ENCODE measurements at places on chromosomes 2 and 18.

GRCh38 chr2:102283996-102284395, 27.4 kb upstream of the IL1RL1 start:
- no peak overlapping the region for H3K4me3 ChIP-seq
- H3K4me1 ChIP-seq, result peaks cover 14% of the 10 kb centered on the region
- H3K27ac ChIP-seq, result no peak overlapping the region
- no peaks in the 10 kb centered on the region for H3K27me3 ChIP-seq
- no peak for DNase-seq

GRCh38 chr2:190090148-190090547, 27.6 kb upstream of the MSTN start:
- no peaks in the 10 kb centered on the region for H3K36me3 ChIP-seq
- H3K27me3 ChIP-seq, result peaks cover 3% of the 10 kb centered on the region
- H3K27ac ChIP-seq, result no peak overlapping the region
- no peak for DNase-seq
- no peak overlapping the region for H3K4me3 ChIP-seq

DNA sequence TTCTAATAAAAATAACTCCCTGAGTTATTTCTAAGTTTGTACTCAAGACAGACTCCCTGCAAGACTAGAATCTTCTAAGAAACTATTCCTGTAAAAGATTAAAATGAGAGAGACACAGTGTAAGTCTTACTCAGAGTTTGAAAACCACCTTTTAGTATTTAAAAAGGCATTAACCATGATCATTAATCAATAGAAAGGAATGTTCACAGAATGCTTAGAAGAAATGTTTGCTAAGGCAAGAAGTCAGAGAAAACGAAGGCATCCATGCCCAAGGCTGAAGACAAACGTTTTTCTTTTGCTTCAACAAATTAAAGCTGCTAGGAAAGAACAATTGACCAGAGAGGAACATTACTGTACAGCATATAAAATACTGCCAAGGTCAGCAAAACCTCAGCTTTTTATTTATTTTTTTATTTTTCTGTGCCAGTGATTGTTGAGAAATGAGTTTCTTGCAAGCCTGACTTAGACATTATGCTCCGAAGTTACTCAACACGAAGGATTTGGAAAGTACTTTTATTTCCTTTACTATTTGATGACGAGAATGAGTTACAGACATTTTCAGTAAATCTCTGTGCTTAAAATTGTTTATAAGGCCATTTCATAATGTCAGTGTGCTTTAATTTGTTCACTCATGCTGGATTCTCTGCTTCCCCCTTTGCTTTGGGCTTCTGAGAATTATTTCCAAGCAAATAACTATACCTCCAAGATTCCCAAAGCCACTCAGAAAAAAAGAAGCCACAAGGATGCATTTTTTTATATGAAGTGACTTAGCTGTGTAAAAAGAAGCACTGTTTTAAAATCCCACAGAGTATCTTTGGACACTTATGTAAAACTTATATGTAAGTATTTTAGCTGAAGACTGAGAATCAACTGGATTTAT, 20.5 kb downstream of the RND3 start:
- no peaks in the 10 kb centered on the region for H3K27me3 ChIP-seq
- no peak for DNase-seq
- H3K36me3 ChIP-seq, result no peaks in the 10 kb centered on the region
- H3K4me3 ChIP-seq, result no peak overlapping the region

DNA sequence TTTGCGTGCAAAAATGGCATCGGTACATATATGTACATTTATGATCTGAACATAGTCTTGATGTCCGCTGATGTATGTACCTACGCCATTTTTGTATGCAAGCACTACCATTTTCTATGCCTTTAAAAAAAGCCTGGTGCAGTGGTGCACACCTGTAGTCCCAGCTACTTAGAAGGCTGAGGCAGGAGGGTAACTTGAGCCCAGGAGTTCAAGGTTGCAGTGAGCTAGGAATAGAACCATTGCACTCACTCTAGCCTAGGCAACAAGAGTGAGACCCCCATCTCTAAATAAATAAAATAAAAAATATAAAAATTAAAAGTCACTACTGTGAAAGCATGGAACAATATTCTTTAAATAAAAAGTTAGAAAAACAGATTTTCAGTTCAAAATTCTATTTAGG, 16.7 kb downstream of the RAB1A start:
- no peaks in the 10 kb centered on the region for H3K27me3 ChIP-seq
- H3K27ac ChIP-seq, result no peak overlapping the region
- H3K4me3 ChIP-seq, result no peak overlapping the region
- peaks cover 16% of the 10 kb centered on the region for H3K4me1 ChIP-seq
- no peak for DNase-seq

GRCh38 chr2:211611061-211611518, 927.5 kb downstream of the ERBB4 start:
- H3K27me3 ChIP-seq, result no peaks in the 10 kb centered on the region
- H3K4me1 ChIP-seq, result peaks cover 6% of the 10 kb centered on the region
- H3K27ac ChIP-seq, result no peak overlapping the region
- no peak for DNase-seq
- H3K4me3 ChIP-seq, result peak overlapping the region; percentile 50

DNA sequence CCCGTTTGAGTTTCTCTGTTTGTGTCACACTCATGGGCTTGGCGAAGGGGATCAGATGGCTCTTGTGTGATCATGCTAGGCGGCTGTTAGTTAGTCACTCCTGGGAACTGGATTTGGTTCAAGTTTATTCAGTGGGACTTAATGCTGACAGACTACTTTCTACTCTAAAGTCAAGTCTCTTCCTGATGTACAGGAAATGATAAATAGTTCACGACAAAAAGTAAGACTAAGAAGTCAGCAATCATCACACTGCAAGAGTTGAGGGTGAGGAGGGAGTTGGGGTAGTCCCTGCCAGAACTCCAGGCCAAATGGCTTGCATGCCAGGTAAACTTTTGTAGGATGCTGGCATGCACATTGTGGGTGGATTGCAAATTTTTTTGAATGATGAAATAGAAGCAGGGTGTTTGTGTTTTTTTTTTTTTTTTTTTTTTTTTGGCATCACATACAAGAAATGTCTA, 25.1 kb upstream of the CCL20 start:
- H3K4me1 ChIP-seq, result peaks cover 4% of the 10 kb centered on the region
- no peaks in the 10 kb centered on the region for H3K36me3 ChIP-seq
- H3K27ac ChIP-seq, result no peak overlapping the region
- no peak overlapping the region for H3K4me3 ChIP-seq
- DNase-seq, result no peak

- H3K36me3 ChIP-seq, result peaks cover 8% of the 10 kb centered on the region
- no peak overlapping the region for H3K27ac ChIP-seq
Observed at GRCh38 chr2:240123821-240124650, 12.1 kb downstream of the COPS9 start.

GRCh38 chr2:173580956-173581355, 226.3 kb downstream of the CDCA7 start:
- DNase-seq, result no peak
- no peaks in the 10 kb centered on the region for H3K4me1 ChIP-seq
- H3K27me3 ChIP-seq, result peaks cover 10% of the 10 kb centered on the region
- H3K27ac ChIP-seq, result no peak overlapping the region

GRCh38 chr2:209977386-209978239, 24.8 kb upstream of the RPE start:
- H3K36me3 ChIP-seq, result no peaks in the 10 kb centered on the region
- no peaks in the 10 kb centered on the region for H3K4me1 ChIP-seq
- DNase-seq, result no peak

GRCh38 chr2:191108331-191108730, 42.5 kb downstream of the STAT4 start:
- H3K27me3 ChIP-seq, result no peaks in the 10 kb centered on the region
- H3K4me1 ChIP-seq, result peaks cover 65% of the 10 kb centered on the region
- DNase-seq, result no peak
- peaks cover 59% of the 10 kb centered on the region for H3K36me3 ChIP-seq
- no peak overlapping the region for H3K4me3 ChIP-seq

- no peaks in the 10 kb centered on the region for H3K4me1 ChIP-seq
- no peak overlapping the region for H3K27ac ChIP-seq
- H3K27me3 ChIP-seq, result no peaks in the 10 kb centered on the region
- no peak overlapping the region for H3K4me3 ChIP-seq
Observed at GRCh38 chr2:48855142-48855541, 99.6 kb upstream of the LHCGR start.

GRCh38 chr2:143719406-143719805, 590.2 kb downstream of the ARHGAP15 start:
- no peak overlapping the region for H3K27ac ChIP-seq
- peaks cover 2% of the 10 kb centered on the region for H3K4me1 ChIP-seq
- DNase-seq, result no peak
- no peaks in the 10 kb centered on the region for H3K27me3 ChIP-seq
- H3K4me3 ChIP-seq, result no peak overlapping the region

DNA sequence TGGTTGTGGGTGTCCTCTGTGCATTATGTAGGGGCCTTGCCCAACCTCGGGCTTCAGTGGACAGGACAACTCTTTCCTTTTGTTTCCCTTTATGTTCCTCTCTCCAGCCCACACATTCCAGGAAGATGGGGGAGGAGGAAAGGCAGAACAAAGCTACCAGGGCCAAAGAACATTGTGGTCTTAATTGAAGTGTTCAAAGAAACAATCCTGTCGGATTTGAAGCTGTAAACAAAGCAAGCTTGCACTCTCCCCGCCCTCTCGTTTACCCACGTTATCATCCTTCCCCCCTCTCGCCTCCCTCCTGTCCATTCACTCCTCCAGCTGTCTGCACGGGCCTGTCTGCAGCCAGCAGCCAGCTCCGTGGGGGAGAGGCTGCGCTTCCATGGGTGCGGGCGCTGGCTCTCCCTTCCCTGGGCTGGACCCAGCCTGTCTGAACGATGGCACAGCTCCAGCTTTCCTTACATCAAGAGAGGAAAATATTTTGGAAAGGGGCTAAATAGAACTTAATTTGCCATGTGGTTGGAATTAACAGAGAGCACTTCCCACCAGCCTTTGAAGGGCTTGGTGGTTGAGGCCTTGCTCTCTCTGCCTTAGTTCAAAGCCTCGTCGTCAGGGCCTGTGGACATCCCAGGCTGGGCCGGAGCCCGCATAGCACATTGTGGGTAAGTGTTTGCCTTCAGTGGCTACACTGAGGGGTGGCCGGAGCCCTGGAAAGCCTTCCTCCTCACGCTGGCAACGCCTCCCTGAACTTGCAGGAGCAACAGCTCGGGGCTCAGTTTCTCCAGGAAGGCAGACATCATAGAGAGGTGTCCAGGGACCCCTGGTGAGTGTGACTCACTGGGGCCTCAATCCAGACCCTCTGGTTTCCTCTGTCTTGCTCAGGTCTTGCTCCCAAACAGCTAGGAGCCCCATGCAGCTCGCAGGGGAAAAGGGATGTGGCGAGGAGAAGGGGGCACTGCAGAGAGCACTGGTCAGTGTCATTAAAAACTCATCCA, 60.6 kb upstream of the HS6ST1 start:
- H3K36me3 ChIP-seq, result no peaks in the 10 kb centered on the region
- no peak for DNase-seq
- H3K4me1 ChIP-seq, result no peaks in the 10 kb centered on the region
- H3K27ac ChIP-seq, result no peak overlapping the region

DNA sequence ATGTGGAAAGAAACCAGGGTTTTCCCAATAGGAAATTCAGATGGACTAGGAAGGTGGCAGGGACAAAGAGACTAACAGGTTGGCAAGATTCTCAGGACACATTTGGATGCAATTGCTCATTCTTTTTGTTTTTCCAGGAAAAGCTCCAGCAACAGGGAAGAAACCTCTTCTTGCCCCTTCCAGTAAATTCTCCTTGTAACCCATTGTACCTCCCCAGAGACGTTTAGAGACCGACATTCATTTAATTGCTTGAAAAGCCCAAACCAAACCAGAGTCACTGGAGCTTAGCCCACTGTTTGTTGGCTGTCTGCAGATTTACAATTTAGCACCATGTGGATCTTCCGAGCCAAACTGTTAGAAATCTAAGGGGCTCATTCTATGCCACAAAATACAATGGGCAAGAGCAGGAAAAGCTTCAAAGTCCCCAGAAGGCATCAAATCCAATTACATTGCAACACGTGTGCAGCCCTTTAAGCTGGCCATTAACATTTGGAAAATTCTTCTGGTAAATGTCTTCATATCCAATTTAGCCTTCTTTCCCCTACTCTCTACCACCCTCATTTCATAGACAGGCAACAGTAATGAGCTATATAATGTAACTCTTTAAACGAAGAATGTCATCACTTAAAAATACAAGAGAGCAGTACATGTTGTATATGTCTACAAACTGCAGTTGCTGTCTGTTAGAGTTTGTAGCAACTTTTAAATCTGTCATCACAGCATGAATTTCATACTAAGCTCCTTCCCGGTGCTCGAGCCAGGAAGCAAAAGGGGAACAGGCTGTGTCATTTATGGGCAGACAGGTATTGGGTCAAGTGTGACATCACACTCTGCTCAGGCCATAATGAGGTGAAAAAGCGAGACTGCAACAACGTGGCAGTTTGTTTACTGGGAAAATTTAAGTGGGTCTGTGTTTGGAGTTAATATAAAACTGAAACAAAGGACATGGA, 235.6 kb upstream of the HNRNPA3 start:
- H3K27me3 ChIP-seq, result peaks cover 46% of the 10 kb centered on the region
- H3K4me1 ChIP-seq, result no peaks in the 10 kb centered on the region
- H3K4me3 ChIP-seq, result no peak overlapping the region
- no peaks in the 10 kb centered on the region for H3K36me3 ChIP-seq
- no peak overlapping the region for H3K27ac ChIP-seq
- no peak for DNase-seq

- no peak overlapping the region for H3K27ac ChIP-seq
- H3K4me3 ChIP-seq, result no peak overlapping the region
- peaks cover 30% of the 10 kb centered on the region for H3K36me3 ChIP-seq
- no peaks in the 10 kb centered on the region for H3K27me3 ChIP-seq
- DNase-seq, result no peak
Observed at GRCh38 chr2:32711908-32712501, 84.2 kb downstream of the TTC27 start.

GRCh38 chr2:37928377-37928776, 3.3 kb downstream of the RMDN2 start:
- H3K4me1 ChIP-seq, result peaks cover 5% of the 10 kb centered on the region
- DNase-seq, result no peak
- H3K27ac ChIP-seq, result no peak overlapping the region

- H3K4me1 ChIP-seq, result peaks cover 7% of the 10 kb centered on the region
- no peak overlapping the region for H3K27ac ChIP-seq
- no peak overlapping the region for H3K4me3 ChIP-seq
- H3K36me3 ChIP-seq, result no peaks in the 10 kb centered on the region
Observed at GRCh38 chr2:17627434-17627833, 86.9 kb downstream of the VSNL1 start.

GRCh38 chr2:11585071-11585470, 51.2 kb downstream of the GREB1 start:
- H3K4me1 ChIP-seq, result peaks cover 13% of the 10 kb centered on the region
- H3K27ac ChIP-seq, result no peak overlapping the region
- H3K36me3 ChIP-seq, result no peaks in the 10 kb centered on the region
- H3K27me3 ChIP-seq, result no peaks in the 10 kb centered on the region
- no peak overlapping the region for H3K4me3 ChIP-seq

- no peak overlapping the region for H3K4me3 ChIP-seq
- DNase-seq, result no peak
- peaks cover 4% of the 10 kb centered on the region for H3K36me3 ChIP-seq
- H3K27ac ChIP-seq, result no peak overlapping the region
Observed at GRCh38 chr2:88059979-88060906, 4.7 kb upstream of the KRCC1 start.
